ENCODE measurements at places on chromosomes 1 and 21.
A peak's percentile ranks its signal among the peaks of the same experiment; 100 is the strongest.

DNA sequence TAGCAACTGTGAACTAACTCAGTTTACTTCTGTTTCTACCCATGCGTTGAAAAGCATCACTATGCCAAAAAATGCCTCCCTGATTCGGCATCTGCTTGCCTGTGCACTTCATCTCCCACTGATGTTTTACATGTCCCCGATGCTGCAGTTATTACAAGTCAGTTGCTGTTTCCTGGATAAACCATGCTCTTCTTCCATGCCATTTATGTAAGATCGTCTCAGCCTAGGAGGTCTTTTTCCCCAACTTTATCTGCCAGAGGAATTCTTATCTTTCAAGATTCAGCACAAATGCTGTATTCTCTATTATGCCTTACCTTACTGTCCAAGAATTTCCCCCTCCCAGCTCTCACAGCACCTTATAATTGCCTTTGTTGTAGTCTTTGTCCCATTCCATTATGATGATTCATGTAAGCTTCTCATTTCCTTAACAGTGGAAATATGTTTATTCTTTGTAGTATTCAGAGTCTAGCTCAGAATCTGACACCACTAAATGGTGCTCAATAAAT, 30.0 kb downstream of the PRKACB start:
- DNase-seq: no peak

DNA sequence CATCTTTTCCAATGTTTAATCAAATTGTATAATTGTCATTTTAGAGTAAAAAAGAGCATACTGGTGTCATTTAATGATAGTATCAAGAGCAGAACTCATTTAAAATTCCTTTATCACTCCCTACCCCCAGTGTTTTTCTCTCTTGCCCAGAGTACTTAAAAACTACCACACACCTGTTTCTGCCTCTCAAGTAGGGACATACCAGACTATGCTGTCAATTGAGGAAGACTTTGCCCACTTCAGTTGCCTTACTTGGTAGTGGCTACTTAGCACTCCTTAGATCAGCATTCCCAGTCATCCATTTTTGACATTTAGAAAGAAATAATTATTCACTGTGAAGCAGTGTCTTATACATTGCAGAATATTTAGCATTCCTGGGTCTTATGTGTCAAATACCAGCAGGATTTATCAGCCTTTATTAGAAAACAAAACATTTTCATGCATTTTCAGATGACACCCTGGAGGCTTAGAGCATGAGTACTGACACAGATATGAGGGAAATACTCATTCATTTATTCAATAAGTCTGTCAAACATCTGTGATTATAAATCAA, 127.5 kb upstream of the RGS1 start:
- no peak for DNase-seq

DNA sequence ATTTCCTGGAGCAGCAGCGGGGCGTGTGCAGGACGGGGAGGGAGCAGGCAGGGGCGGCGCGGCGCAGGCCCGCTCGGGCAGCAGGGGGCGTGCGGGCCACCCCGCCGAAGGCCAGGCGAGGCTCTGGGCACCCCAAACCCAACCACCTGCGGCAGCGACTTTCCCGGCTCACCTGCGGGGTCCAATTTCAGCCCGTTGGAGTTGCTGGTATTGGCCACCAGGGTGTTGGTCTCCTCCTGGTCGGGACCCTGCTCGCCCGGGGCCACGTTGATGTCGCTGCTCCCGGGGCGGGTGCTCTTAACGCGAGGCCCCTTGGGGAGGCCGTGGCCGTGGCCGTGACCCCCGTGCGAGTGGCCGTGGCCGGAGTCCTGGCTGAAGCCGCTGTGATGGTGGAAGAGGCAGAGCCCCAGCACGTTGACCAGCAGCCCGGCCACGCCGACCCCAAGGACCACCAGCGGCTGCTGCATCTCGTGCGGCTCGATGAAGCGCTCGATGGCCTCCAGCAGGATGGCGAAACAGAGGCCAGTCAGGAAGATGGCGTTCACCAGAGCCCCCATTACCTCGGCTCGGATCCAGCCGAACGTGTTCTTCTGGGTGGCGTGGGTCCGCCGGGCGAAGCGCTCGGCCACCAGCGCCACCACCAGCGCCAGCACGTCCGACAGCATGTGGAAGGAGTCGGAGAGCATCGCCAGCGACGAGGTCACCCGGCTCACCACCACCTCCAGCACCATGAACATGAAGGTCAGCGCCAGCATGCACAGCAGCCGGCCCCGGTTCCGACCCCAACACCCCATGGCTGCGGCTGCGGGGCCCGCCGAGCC, 932 bp downstream of the SLC30A1 start:
- DNase-seq: no peak

- no peak for DNase-seq
Observed at GRCh38 chr1:228009828-228010775, 3.3 kb downstream of the WNT3A start.

DNA sequence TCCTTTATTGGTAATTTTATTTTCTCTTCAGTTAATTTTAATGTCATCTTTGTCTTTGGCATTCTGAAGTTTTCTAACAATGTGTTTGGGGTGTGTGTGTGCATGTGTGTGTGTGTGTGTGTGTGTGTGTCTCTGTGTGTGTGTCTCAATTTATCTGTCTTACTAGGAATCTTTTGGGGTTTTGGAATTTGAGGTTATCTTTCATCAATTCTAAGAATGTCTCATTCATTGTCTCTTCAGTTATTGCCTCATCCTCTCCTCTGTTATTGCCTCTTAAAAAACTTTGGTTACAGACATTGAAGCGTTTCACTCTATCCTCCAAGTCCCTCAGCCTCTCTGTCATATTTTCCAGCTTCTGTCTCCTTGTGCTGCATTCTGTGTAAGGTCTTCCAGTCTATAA, 18.1 kb upstream of the SAMD13 start:
- no peak for DNase-seq

GRCh38 chr1:178566187-178566586, 53.3 kb downstream of the TEX35 start:
- DNase-seq: no peak

DNA sequence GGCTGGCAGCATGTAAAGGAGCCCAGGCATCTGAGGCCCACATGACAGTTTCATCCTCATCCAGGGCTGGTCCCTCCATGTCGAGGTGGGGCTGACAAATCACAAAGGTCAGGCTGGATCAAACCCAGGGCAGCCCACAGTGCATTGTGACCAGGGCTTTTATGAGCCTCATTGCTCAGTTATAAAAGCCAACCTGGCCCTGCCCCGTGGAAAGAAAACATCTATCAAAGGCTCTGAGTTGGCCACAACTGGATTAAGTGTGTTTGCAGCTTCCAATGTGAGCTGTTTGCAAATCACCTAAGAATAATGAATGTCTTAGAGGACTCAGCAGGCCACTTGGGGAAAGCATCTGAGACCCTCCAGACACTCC, 45.4 kb downstream of the GRHL3 start:
- DNase-seq: no peak

DNA sequence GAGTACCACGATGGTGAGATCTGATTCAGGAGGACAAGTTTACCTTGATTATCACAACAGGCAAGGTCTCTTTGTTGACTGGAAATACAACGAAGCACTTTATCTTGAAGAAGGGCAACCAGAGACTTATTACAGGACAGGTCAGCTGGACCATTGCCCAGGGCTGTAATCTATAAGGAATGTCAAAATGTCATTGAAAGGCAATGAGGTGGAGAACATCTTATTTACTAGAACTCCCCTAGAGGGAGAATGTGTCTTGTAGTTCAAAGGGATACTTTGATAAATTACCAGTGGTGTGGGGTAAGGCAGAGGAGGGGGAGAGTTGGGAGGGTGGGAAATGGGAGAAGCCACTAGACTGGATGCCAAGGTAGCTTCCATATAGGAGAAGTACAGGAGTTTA, 212.3 kb downstream of the NCAM2 start:
- no peak for DNase-seq

- DNase-seq: no peak
Observed at GRCh38 chr1:22814176-22815042, 103.8 kb downstream of the EPHB2 start.

- DNase-seq: no peak
Observed at GRCh38 chr21:15057285-15057684, 7.5 kb downstream of the NRIP1 start.

DNA sequence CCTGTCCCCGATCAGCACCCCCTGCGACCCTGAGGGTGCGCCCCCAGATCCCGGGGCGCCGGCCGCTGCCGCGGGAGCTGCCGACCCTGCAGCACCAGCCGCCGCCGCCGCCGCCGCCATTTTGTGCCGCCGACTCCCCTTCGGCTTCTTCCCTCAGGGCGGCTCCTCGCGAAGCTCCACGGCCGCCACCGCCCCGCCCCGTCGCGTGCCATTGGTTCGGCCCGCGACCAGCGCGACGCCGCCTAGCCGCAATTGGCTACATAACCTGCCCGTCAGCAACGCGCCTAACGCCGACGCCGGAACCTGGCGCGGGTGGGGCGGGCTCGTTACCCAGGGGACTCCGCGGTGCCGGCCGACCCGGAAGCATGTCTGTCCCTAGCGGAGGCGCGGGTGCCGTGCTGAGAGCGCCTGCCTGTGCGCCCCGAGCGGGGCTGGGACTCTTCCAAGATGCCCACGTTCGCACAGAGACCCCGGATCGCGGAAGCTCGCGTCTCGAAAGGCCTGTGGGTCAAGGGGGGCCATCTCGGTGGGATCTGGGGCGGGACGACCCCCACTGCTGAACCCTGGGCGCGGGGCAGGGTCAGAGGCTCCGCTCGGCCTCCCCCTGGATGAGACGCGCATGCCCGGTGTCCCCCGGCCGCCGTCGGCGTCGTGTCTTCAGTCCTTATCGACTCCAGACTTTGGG, at the start of gene CCNL2:
CCNL2 (minus strand) TSS at position 149 of the 685 bp plus-strand sequence; CDS start at position 120, 29 bp downstream.
- peak; percentile 85 for DNase-seq

DNA sequence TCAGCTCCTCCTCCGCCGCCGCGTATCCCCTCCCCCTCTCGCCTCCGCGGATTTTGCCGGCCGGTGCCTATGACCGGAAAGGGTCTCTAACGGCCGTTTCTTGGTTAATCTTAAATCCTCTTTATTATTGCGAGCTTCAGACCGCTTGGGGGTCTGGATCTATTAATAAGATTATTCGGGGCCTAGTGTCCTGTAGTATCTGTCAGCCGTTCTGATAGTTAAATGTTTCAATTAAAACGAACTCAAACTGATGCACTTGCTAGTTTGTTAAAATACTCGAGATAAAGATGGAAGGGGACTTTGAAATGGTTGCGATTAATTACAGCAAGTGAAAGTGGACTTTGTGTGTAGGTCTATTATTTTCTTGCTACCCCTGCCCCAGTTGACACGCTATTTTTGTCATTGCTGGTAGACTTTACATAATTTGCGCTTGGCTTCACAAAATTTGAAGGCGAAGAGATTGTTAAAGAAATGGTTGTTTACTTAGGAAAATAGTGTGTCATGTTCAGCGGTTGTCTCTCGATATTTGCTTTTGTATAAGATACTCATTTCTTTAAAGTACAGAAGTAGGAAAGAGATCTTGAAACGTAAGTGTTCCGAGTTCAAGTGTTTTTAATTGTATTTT, 779 bp downstream of the SON start:
- no peak for DNase-seq

Data from NCI-H1436 treated with DMSO at 0.1 percent for 48 hours (cell line).